ENCODE measurements at places on chromosomes 6 and 20.

DNA sequence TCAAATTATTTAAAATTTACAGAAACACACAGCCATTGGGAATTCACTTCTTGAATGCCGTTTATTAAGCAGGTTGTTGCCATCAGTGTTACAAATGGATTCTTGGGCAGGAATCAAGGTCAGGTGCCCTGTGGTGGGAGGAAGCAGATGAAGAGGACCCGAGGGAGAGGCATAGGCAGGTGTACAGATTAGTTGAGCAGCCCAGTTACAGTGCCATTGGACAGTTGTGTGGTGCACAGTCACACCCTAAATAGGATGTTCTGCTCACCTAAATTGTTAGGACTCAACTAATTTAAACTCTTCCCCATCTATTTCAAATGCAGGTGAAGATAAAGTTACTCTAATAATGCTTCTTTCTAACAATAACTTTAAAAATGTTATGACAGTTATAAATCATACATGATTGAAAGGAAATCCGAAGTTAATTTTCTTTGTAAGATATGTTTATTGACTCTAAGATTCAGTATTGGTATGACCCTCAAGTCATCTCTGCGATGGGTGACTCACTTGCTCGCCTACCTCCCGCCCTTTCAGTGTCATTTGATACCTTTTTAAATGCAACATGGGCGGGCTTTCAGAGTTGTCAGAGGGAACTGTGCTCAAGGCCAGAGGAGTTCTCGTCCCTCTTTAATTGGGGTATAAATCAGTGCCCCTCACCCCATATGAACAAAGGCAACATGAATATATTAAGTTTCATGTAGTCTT is 35.1 kb downstream of the DSE start:
- DNase-seq, result no peak

DNA sequence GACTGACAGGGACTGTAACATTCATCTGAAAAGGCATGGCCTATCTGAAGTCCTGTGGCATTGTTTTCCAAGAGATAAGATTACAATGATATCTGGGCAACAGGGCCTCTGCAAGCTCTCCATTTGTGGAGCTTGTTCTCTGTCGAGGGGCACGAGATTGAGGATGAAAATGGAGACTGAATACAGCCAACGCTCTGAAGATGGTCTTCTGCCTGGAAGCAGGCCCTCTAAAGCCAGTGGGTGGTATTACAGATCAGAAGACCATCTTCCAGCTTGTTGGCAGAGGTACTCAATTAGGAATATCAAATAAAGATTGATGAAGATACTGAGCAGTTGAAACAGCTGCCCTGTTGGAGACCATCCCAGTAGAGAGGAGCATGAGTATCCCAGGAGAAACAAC is 288.2 kb downstream of the CENPW start:
- DNase-seq, result no peak

DNA sequence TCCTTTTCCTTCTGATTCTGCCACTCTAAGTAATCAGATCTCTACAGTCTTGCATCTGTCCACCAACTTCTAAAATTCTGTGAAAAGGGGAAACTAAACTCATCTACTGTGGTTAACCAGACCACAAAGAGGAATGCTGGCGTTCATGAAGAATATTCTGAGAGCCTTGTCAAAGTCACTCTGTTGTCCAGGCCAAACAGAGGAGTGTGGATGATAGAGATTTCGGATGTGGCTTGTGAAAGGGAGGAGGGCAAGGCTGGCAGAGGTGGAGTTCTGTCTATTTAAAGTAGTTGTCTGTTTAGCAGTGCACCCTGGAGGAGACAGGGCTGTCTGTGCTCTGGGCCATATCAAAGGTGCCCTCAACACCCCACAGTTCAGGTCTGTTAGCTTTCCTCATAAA is 33.9 kb downstream of the CCN2 start:
- DNase-seq, result no peak

DNA sequence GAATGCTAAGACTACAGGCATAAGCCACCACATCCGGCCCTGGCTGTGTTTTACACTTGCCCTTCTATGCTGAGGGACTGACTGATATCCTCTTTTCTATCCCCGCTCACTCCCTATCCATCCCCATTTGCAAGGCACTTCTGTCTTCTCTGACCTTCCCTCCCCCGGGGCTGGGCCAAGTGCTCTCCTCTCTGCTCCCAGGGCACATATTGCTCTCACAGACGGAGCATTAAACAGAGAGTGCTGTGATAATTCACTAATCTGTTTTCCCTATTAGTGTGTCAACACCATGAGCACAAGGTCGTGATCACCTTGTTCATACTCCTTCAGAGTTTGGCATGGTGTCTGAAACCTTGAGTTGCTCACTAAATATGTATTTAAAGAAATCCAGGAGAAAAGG is 9.0 kb upstream of the SLC2A12 start:
- no peak for DNase-seq

DNA sequence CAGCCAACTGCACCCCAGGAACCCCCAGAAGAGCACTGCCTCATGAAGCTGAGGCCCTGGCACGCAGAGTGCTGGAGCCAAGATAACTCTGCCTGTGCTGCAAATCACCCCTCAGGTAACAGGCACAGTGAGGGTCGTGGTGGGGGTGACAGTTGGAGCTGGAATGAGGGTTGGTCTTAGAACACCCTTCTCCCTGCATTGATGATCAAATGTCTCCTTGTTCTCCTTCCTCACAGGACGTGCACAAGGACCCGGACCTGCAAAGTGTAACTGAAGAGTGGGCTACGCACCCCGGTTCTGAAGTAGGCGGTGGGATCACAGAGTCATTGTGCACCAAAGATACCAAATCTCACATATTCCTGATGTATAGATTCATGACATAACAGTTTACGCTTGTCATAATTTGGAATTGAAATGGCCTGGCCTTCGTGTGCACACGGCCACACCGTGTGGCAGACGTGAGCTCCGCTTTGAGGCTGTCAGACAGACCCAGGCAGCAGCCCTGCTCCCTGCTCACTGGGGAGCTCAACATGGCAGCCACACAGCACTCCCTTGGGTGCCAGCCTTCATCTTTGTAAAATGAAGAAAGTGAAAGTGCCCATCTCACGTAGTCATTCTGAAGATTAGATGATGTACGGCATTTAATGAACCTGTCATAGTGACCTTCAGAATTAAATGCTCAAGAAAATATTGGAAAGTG is 8.8 kb downstream of the THBS2 start:
- peak; percentile 14 for DNase-seq

- DNase-seq, result no peak
These were observed 134.3 kb downstream of the KIF6 start for GRCh38 chr6:39590871-39591393.

DNA sequence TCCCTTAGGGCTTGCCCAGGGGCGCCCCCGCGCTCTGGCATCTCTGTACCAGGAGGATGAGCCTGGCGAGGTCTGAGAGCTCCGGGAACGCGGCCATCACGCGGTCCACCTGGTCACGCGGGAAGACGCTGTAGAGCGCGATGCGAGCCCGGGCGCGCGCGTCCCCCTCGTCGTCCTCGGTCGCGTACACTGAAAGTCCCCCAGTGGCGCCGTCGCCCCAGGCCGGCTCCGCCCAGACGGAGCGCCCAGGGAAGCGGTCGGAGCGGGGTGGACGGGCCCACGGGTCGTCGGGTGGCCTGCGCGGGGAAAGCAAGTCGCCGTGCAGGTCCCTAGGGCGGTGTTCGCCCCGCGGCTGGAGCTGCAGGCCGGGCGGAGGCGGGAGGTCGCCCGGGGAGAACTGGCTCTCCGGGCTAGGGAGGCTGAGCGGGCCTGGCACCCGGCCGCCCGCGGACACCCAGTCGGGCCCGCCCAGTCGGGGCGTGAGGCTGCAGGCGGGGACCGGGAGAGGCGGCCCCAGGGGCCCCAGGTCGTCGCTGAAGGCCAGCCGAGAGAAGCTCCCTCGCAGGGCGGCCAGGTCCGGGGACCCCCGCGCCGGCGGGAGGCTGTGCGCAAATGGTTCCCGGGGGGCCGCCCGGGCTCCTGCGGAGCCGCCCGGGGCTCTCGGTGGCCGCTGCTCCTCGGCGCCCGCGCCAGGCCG is 34.0 kb downstream of the ZC3H12D start:
- DNase-seq, result peak; percentile 74
